ENCODE measurements at places on chromosomes 13 and 19. TPM values are rescaled to one million over a fixed set of nuclear protein-coding genes. Genes with fewer than 3 reads are reported as not detected.

Gene FCER2
- not detected for total RNA-seq

Gene ERVK3-1
- total RNA-seq: 24.8 TPM

Gene KASH5
- 0.21 TPM for total RNA-seq

Gene OCEL1
- total RNA-seq: 13.0 TPM

Gene TTC9B
- not detected for total RNA-seq

Gene SLC25A42
- 4.8 TPM for total RNA-seq

Gene CC2D1A
- total RNA-seq: 25.0 TPM

Gene OR10H1
- not detected for total RNA-seq

GRCh38 chr13:44605721-44606120, 29.6 kb upstream of the TSC22D1 start:
- no peak for DNase-seq

DNA sequence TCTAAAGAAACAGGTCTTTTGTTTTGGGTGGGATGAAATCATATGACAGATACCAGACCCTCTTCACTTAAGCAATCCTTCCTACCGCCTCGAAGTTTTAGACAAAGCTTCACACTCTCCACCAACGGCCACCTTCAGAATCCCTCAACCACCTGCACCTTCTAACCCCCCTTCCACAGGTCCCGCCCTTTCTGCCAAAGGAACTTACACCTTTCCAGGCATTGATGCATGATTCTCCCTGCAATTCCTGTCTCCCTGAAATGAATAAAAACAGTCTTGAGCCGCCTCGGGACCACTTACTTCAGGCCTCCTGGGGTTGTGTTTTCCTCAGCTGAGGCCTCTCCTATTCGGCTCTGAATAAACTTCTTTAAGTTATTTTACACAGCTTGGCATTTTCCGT, 859 bp downstream of the ZNF433 start:
- DNase-seq: peak; percentile 45

DNA sequence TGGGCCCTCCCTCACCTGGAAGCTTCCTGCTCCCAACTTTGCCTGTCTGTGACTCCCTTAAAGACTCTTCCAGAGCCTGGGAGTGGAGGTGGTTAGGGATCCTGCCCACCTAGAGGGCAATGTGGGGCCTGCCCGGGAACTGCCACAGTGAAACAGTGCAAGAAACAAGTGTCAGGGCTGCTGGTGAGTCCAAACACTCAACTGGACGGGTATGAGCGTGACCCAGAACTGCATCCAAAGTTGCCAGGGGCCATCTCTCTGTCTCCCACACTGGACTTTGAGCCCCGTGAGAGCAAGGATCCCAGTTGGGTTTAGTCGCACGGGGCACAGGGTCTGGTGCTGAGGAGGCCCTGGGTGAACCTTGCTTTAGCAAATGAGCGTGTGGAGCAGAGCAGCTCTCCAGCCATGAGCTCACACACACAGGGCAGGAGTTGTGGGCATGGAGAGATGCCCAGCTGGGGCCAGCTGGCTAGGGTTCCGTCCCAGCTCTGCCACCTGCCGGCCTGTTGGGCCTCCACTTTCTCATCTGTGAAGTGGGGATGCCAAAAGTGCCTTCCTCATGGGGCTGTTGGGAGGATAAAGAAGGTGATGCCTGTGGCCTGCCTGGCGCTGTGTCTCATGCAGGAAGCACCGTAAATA, 2.8 kb upstream of the NUMBL start:
- DNase-seq: no peak

DNA sequence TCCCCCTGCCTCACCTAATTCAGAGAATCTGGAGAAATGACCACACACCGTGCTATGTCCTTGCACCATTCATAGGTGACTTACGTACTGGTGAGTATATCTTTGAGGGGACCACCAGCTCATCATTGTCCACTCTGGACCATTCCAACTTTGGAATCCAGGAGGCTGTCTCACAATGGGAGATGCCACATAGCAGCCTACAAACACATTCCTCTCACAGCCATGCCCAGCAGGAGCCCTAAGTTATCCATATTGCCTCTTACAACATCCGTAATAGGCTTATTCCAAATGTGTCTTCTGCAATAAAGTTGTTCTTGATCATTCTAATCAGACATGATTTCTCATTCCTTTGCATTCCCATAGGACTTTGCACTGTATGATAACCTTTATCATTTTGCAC, 436.7 kb downstream of the EFNB2 start:
- DNase-seq: no peak

- DNase-seq: no peak
Measured at GRCh38 chr19:58578012-58578925, 5.1 kb upstream of the MZF1 start.

DNA sequence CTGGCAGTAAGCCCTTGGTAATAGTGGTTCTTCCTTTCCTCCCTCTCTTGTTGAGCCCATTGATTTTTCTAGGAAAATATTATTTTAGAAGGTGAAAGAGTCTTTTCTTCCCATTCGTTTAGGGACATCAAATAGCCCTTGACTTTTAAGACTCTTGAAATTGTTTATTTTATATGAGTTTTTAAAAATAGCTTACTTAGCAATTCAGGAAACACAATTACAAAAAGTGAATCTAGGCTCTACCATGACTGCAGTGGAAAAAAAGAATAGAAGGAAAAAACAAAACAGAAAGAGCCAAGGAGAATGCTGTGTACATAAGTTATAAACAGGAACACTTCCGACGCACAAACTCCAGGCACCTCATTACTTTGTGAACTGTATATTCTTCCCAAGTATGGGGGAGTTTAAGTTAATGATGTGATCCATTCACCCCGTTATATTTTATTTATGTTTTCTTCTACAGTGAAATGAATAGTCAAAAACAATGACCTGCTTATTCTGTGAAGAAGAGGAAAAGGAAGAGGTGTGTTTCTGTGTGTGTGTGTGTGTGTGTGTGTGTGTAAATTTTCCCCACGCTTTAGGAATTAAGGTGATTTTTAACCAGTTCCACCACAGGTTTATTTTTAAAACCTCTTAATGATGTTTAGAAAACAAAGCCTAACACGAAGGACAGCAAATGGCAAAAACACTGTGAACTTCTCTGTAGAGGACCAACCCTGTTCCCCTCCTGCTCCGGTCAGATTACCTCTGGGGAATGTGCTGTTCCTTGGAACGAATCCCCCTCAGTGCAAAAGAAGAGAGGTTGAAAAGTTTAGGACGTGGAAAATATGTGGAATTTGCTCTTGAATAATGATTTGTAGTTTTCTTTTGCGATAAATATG, 266.3 kb downstream of the KLF5 start:
- DNase-seq: no peak

- no peak for DNase-seq
Measured at GRCh38 chr13:102951808-102952207, 106.0 kb downstream of the ERCC5 start.

- no peak for DNase-seq
Measured at GRCh38 chr13:73891805-73892204, 242.4 kb downstream of the KLF12 start.

GRCh38 chr19:18293642-18294466, 12.4 kb upstream of the JUND start:
- peak; percentile 79 for DNase-seq

DNA sequence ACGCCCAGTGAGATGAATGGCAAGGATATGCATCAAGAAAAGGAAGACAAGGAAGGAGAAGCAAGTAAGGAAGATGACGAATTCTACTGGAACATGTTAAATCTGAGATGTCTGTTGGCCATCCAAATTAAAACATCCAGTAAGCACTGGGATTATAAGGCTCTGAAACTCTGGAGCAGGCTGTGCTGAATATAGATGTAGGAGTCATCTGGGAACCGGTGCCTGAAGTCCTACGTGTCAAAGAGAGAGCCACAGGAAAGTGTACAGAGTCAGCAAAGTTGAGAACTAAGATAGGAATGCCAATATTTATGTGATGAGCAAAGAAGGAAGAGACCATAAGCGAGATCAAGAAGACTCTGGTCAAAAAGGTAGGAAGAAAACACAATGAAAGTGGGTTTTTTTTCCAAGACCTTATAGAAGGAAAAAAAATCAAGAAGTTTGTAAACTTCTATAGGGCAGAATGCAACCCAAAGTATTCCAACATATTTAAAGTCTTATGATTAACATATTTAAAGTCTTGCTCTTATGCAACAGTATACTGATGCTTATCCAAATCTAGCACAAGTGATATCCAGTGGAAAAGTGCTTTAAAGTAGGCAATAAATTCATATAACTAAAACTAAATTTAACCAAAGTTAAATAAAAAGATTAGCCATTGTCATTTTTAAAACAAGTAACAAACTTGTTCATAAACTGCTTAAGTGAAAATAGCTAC, 51.2 kb upstream of the EEF1AKMT1 start:
- no peak for DNase-seq

DNA sequence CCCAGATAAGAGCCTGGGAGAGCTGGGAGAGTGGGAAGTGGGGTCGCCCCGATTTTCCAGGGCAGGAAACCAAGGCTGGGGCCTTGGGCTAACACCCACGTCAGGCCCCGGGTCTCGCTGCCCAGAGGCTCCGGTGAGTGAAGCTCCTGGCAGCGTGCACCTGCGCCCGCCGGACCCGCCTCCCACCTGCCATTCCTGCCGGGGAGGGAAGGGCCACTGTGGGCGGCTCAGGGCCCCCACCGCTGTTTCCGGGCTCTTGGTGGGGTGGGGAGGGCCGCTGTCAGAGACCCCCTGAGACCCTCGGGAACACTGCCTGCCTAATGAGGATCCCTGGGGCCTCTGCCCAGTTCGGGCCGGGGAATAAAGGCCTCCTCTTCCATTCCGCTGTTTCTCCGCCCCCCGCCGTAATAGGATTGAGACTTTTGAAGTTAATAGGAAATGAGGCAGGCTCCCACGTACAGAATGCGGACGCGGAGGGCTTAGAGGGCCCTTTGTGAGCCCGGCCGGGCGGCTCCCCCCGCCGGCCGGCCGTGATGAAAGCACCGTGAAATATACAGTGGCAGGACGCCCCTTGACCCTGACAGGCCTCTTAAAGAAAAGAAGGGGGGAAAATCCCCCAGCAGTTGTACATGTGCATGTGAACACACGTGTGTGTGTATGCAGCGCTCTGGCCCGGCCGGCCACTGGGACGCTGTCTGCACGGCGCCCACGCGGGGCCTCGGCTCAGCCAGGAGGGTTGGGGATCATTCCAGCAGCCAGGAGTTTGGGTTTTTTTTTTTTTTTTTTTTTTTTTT, 33.2 kb downstream of the EFNA2 start:
- peak; percentile 83 for DNase-seq

GRCh38 chr19:10006335-10006708, 4.0 kb downstream of the COL5A3 start:
- peak; percentile 36 for DNase-seq

DNA sequence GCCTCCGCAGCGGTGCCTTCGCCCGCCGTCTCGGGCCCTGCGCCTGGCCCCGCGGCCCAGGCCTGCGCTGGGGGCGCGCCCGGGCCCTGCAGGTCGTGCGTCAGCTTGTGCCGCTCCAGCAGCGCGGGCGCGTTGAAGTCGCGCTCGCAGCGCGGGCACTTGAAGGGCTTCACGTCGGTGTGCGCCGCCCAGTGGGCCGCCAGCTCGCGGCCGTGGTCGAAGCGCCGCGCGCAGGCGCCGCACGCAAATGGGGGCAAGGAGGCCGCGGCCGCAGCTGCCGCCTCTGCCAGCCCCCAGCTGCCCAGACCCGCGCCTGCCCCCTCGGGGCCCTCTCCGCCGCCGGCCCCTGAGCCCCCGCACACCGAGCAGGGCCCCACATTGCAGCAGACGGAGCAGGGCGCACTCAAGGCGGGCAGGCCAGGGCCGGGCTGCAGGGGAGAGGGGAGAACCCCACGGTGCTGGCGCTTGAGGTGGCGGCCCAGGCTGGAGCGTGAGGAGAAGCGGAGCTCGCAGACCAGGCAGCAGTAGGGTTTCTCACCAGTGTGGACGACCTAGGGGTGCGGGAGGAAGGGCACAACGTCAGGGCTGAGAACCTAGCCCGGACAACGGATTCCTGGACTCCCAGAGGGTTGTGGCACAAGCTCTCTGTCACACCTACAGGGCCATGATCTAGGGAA, 6.1 kb downstream of the FIZ1 start:
- DNase-seq: no peak

DNA sequence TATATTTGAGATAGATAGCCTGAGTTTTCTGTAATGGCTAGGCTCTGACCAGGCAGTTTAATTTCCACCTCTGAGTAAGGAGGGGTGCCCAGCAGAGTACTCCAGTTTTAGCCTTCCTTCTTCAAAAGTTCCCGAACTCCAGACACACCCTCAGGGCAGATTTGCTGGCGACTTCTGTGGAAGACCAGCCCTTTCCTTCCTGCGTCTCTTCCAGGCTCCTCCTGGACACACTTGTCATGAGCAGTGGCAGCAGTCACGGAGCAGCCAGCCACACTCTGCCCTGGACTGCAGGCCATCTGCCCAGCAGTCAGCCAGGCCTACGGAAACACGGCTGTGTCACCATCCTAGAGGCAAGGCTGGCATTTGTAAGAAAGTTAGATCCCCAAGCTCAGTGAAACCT, 6.6 kb upstream of the FLT1 start:
- DNase-seq: peak; percentile 12

DNA sequence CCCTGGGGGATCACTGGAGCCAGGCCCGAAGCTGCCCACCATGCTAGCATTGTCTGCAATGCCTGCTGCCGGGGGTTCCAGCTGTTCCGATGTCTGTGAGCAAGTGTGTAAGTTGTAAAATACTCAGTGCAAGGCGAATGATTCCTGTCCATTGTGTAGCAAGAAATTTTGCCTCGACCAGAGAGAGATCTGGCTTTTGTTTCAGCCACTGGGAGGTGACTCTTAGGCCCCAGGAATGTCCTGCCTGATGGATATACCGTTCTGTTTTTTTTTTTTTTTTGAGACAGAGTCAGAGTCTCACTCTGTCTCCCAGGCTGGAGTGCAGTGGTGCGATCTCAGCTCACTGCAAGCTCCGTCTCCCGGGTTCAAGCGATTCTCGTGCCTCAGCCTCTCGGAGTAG, 7.3 kb upstream of the GADD45B start:
- DNase-seq: no peak

- peak; percentile 77 for DNase-seq
Measured at GRCh38 chr19:33798681-33799111, 2.0 kb downstream of the KCTD15 start.

- no peak for DNase-seq
Measured at GRCh38 chr13:113474179-113474578, 16.3 kb downstream of the DCUN1D2 start.

- DNase-seq: peak; percentile 57
Measured at GRCh38 chr13:60572003-60572798, 175.2 kb downstream of the TDRD3 start.

DNA sequence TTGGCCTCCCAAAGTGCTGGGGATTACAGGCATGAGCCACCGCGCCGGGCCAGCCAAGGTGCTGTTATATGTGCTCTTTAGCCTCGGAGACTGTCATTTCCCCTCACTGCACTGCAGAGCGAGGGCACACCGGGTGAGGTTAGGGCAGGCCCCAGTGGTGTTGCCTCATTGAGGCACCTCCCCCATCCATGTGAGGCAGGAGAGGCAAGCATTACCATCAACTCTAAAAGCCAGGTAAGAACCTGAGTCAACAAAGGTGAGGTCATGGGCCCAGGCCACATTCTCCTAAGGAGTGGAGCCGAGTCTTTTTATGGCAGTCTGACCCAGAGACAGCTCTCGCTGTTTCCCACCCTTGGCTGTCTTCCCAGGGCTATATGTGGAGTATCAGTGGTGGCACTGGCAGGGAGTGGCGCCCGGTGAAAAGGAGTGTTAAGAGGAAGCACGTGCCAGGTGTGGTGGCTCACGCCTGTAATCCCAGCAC, 10.9 kb downstream of the B3GNT8 start:
- DNase-seq: no peak
